ENCODE measurements at places on chromosomes 11 and 22.

DNA sequence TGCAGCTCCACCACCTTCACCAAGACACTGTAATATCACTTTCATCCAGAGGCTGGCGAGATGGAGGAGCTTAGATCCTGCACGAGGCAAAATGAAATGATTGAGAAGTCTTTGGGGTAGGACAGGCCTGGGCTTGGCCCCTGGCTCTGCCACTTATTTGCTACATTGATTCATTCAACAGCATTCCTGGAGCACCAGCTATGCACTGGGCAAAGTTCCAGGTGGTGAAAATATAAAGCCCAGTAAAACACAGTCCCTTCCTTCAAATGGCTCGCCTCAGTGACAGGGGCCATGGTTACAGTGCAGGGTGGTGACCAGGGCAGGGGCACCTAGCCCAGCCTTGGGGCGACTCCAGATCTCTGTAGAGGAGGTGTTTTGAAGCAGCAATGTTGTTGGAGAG lies 19.7 kb downstream of the ALX4 start:
- DNase-seq: peak; percentile 47

GRCh38 chr22:35539910-35540594 lies 579 bp upstream of the RASD2 start:
- peak; percentile 64 for DNase-seq

- peak; percentile 90 for DNase-seq
These were observed 25.6 kb downstream of the ARRB1 start for GRCh38 chr11:75325713-75326438.

DNA sequence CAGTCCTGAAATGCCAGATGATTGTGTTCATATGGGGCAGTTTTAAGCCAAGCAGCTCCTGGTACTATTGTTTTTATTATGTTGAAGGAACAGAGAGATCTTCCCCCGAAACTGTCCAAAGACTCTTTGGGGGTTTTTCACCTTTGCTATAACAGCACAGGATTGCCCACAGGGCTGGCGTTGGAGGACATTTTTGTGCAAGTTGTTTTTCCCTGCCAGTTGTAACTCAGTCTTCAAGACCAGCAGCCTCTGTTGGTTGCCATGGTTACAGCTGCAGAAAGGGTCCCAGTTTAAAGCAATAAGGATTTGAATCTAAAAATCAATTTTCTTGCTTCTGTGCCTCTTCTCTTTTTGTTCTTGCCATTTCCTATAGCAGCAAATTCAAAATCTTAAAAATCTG lies 45.4 kb upstream of the YWHAH start:
- no peak for DNase-seq

DNA sequence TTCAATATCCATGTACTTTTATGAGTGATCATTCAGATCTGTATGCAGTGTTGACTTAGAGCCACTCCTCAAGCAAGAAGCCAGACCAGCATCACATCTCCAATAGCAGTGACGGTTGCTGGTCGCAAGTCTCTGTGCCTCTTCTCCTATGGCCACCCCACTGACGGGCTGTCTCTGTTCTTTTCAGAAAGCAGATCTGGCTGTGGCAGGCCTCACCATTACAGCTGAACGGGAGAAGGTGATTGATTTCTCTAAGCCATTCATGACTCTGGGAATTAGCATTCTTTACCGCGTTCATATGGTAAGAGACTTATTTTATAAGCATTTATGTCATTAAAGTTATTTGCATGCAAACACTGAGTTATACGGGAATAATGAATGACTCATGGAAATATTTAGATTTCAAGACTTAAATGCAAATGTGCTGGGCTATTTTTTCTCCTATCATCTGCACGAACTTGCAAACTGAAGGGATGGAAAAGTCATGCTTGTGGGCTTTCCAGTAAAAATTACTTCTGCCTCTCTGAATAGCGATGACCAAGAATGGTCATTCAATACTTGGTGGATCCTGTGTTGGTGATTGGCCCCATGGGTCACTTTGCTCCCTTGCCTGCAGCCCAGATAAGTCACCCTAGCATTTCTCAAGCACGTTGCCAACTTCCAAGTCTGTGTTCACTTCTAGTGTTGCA lies 83.6 kb upstream of the TBCEL start:
- no peak for DNase-seq

GRCh38 chr11:45922425-45923082 lies at the start of gene LARGE2:
Gene LARGE2 (plus strand): TSS chr11:45922656. CDS start chr11:45922883, 227 bp downstream.
- DNase-seq: no peak

DNA sequence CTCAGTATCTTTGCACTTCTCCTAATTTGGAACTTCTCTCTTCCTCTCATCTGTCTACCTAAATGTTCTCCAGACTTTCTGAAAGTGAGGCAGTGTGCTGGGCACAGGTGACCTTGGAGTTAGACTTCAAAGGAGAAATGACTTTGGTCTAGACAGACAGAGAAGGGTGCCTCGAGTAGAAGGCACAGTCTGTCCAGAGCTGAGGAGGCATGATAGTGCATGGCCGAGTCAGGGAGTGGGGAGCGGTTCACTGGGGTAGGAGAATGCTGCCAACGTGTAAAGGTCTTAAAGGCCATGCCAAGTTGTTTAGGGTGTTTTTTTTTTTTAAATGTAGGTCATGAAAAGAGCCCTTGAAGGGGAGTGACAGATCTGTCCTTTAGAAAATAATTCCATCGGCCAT lies 17.3 kb upstream of the ZBTB16 start:
- no peak for DNase-seq

DNA sequence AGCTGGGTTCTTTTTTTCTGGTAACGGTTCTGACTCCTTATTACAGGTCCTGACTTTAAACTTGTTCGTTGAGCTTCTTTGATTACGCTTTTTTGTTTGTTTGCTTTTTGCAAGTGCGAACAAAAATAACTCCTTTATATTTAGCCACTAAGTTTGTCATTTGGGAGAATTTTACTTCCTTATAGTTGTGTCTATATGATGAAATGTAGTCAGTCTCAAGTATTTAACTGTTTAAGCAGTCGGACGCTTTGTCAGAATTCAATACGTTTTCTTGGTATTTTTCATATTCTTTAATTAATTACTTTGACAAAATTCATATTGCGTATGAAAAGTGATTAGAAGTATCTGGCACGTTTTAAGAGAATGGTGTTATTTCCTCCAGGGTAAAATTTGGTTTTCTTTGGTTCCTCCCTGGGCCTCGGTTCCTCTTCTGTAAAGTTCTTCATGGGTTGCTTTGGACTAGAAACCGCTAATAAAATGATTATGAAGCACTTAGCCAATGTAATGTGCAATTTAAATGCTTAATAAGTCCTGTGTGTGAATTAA lies 1.3 kb downstream of the CBL start:
- DNase-seq: no peak

- no peak for DNase-seq
These were observed 17.1 kb downstream of the TOM1 start for GRCh38 chr22:35316751-35317150.

GRCh38 chr22:30562366-30562765 lies 12.1 kb downstream of the GAL3ST1 start:
- DNase-seq: no peak

- DNase-seq: peak; percentile 90
These were observed 4.6 kb downstream of the MYH9 start for GRCh38 chr22:36383110-36383581.

- peak; percentile 78 for DNase-seq
These were observed 47.0 kb upstream of the TIMP3 start for GRCh38 chr22:32754413-32755041.

GRCh38 chr11:66008095-66008467 lies 3.7 kb upstream of the CST6 start:
- no peak for DNase-seq

GRCh38 chr22:42179616-42180015 lies 49.0 kb upstream of the CYP2D6 start:
- peak; percentile 96 for DNase-seq

GRCh38 chr11:1140642-1141490 lies 16.9 kb upstream of the MUC5AC start:
- no peak for DNase-seq

- DNase-seq: peak; percentile 63
These were observed 6.4 kb downstream of the MMP12 start for GRCh38 chr11:102868339-102868738.

DNA sequence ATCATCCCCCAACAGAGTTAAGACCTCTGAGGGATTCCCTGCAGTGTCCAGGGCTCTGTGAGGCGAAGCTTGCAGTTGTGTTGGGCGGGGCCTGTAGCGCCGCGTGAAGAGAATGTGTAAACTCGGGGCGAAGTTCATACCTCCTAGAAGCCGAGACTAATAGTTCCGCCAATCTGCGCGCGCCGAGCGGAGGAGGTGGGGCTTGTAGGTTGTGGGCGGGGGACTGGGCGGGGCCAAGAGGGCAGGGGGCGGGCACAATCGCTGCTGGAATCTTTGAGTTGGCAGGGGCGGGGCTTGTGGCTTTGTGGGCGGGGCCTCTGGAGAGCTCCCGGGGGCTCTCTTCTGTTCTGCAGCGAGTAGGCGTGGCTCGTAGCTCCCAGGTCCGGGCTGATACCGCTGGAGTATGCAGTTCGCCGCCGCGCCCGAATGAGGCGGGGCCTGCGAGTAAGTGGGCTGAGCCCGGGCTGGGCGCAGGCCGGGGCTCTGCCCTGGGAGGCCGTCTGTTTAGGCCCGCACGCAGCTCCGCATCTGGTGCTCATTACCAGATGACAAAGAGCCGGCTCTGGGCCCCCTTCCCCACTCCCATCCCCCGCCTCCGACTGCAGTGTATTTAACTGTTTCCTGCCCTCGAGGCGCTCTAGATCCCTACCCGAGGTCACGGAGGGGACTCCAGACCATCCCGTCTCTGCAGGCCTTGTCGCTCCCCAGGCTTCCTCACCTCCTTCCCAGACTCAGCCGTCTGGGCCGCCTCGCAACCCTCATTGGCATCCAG lies 4.1 kb downstream of the CD248 start:
- peak; percentile 100 for DNase-seq

GRCh38 chr11:66268952-66269905 lies 790 bp downstream of the RAB1B start:
- DNase-seq: peak; percentile 72

DNA sequence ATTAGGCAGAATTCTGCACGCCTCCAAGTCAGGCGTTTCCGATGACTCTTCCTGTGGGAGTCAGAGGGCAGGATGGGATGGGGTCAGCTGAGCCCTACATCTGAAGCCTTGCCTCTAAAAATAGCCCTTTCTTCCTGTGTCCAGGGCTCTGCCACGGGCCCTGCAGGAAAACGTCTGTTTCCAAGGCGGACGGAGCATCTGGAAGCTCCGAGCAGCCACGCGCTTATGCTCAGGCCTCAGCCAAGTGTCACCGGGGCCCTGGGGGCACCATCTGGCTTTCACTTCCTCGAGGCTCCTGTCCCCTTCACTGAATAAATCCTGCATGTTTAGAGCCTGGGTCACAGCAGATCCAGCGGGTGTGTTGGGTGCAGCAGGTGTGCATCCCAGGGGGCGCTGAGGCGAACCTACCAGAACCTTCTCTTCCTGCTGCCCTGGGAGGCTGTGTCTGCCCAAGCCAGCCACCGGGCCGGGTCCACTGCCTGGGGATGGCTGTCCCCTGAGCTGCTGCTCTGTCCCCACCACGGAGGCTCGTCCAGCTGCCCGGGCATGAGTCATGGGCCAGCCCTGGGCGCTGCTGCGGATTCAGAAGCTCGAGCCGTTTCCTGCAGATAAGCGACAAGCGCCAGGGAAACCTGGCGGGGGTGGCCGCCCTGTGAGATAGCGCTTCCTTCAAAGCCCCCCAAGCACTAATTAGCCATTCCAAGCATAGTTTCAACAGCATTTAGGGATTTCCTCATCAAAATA lies 32.0 kb upstream of the LINC01488 start:
- DNase-seq: peak; percentile 78

DNA sequence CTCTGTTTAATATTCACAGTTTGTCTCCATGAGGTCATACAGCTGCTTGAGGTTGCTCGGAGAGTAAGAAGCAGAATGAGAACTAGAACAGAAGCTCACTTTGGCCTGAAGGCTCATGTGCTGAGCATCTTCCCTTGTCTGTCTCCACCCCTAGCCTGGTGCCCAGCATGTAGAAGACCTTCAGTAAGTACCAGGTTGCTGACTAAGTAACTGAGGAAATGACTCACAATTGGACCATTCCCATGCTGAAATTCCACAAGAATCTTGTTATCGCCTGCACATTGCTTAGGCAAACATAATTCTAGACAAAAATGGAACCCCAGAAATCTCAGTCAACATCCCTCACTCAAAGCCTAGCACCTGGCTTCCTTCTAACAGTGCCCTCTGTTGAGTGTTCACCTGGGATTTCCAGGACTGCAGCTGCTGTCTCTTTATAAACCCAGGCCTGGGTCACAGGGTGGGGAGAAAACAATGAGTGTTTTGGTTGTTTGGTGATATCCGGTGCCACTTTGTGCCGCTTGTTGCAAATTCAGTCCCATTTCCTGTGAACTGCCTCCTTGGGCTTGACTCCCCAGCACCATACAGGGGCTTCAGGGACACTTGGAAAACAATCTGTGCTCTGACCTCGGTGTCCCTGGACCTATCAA lies 406.8 kb downstream of the ETS1 start:
- DNase-seq: peak; percentile 96

DNA sequence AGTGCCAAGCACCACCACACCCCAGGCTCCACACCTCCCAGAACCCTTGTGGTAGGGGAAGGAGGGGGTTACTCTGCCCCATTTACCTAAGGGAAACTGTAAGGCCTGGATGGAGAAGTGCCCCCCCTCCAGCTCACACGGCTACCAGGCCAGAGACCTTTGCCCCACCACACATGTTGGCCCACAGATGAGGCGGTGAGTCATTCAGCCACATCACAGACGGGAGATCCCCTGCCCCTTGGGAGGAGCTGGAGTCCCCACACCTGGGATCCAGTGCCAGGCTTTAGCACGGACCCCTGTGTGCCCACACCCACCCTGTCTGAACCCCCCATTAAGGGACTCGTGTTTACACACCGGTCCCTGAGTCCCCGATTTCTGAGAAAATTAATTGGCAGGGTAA lies 24.9 kb downstream of the CDKN1C start:
- peak; percentile 50 for DNase-seq

DNA sequence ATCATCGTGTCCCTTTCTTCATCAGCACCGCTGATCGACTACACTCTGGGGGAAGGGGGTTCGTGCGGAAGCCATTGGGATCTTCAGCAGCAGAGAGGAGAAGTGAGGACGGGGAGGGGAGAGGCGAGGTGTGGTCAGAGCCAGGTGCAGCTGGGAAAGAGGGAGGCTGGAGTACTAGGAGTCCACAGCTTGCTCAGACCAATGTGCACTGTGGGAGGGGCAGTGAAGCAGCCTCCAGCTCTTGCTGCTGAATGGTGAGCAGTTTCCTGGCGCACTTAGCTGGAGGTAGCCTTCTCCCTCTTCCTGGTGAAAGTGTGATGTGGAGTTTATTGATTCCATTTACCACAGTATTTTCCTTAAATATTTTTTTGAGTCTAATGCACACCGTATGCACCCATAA lies 99.0 kb upstream of the NECTIN1 start:
- DNase-seq: no peak

DNA sequence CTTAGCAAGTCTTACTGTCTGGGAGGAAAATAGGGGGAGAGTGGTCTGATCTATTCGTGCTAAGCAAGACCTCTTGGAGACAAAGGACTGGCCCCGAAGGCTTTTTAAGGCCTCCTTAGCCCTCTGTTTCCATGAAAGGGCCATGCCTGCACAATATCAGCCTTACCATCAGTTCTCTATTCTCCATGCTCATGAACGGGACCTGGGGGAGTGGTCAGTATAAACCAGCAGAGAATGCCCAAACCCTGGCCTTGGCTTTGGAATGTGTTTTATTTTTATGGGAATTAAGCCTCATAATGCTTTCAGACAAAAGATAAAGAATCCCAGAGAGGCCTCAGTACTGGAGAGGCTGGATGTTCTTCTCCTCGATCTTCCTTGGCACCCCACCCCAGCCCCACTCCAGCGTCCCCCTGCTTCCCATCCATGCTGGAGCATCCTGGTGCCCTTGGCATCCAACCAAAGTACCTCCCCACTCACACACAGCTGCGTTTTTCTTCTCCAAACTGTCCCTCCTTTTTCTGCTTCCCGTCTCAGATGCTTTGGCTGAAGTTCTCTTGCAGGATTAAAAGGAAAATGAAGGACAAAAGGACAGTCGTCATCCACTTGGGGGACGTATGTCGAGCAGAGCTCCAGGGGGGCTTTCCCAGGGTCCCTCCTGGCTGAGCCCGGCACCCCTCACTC lies 18.6 kb downstream of the FXYD6 start:
- DNase-seq: no peak
